ENCODE measurements at places on chromosomes 5 and 9.

DNA sequence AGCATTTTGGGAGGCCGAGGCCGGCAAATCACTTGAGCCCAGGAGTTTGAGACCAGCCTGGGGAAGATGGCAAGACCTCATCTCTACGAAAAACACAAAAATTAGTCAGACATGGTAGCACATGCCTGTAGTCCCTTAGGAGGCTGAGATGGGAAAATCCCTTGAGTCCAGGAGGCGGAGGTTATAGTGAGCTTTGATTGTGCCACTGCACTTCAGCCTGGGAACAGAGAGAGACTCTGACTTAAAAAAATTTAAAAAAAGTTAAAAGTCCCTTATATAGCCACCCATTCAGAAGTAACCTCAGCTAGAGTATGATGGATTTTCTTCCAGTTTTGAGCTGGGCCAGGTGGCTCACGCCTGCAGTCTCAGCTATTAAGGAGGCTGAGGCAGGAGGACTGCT lies 72.4 kb downstream of the UGCG start:
- DNase-seq = no peak

- no peak for DNase-seq
These were observed 171.3 kb downstream of the EBF1 start for GRCh38 chr5:158928404-158928803.

GRCh38 chr5:179668391-179668790 lies 12.4 kb downstream of the CBY3 start:
- DNase-seq = peak; percentile 64

GRCh38 chr5:103480246-103480645 lies 82.3 kb downstream of the NUDT12 start:
- DNase-seq = no peak

GRCh38 chr9:73148447-73148937 lies 3.2 kb upstream of the ANXA1 start:
- DNase-seq = no peak

- peak; percentile 8 for DNase-seq
These were observed 49.6 kb upstream of the RAPGEF6 start for GRCh38 chr5:131684595-131684994.

DNA sequence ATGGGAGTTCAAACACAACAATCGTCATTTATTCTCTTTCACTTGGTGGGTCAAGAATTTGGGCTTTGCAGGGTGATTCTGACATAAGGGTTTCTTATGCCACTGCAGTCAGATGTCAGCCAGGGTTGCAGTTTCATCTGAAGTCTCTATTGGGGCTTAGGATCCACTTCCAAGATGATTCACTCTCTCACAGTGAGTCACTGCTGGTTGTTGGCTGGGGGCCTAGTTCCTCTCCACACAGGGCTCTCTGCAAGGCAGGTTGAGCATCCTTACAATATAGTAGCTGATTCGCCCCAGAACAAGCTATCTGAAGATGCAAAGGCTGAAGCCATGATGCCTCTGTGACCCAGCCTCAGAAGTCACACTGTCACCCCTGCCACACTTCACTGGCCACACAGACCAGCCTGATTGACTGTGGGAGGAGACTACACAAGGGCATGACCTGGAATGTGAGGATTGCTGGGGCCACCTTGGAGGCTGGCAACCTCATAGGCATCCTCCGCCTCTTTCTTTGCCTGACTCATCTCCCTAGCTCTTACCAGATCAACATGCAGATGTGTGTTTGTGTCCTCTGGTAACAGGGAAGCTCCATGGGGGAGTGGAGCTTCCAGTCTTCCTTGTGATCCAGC lies 4.5 kb upstream of the CARD19 start:
- peak; percentile 44 for DNase-seq

Data from GM03348 (cell line).